Umbilical cord (tissue), 2 donors: ENCODE measurements at places on chromosomes 11 and 22. TPM values are rescaled to one million over a fixed set of nuclear protein-coding genes. Genes with fewer than 3 reads are reported as not detected.

MPZL3 gene
- 5.3 TPM for total RNA-seq

OR6T1 gene
- 1.2 TPM for total RNA-seq

RFPL1 gene
- 1.4 TPM for total RNA-seq

MYOD1 gene
- not detected for total RNA-seq

INS gene
- total RNA-seq, result not detected

CDHR5 gene
- total RNA-seq, result not detected

NAALADL1 gene
- total RNA-seq, result 4.1 TPM

RHOD gene
- 15.2 TPM for total RNA-seq

DNA sequence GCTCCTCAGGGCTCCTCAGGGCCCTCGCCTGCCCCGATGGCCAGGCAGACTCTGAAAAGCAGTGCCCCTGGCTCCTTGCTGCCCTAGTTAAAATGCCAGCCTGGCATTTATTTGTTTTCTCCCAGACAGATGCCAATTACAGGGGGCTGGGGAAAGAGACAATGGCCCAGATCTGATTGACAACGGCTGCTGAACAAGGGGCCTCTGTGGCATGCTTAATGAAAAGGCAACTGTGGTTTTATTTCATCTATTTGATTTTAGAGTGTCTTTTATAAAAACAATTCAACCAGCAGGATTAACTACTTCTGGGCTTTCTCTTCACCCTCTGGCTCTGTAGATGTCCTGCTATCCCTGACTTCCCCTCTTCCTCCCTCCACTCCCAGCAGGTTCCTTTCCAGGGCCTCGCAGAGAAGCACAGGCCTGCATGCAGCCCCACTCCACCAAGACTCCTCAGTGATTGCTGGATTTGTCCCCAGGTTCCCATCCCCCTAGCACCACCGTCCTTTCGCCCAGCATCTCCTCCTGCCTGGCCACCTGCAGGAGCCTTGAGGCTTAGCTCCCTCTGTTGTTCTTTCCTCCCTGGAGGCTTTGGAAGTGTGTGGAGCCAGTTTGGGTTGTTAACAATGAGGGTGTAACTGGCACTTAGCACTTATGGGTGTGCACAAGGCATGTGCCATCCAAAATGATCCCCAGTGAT lies 171.1 kb downstream of the TENM4 start:
- no peak for DNase-seq

DNA sequence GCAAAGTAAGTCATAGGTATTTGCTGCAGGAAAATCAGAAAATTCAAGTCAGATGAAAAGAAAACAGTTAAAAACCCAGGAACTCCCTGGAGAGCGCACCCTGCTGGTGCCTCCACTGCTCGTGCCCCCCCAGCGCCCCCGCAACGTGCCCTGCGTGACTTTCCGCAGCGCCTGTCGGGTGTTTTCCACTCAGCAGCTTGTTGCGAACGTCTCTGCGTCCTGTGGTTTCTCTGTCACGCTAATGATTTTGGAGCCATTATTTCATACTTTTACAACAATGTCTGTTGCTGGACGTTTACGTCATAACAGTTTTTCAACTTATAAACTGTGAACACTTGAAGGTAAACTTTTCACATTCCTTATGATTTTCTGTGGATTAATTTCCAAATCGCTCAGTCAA lies 5.0 kb downstream of the CRELD2 start:
- DNase-seq, result no peak

DNA sequence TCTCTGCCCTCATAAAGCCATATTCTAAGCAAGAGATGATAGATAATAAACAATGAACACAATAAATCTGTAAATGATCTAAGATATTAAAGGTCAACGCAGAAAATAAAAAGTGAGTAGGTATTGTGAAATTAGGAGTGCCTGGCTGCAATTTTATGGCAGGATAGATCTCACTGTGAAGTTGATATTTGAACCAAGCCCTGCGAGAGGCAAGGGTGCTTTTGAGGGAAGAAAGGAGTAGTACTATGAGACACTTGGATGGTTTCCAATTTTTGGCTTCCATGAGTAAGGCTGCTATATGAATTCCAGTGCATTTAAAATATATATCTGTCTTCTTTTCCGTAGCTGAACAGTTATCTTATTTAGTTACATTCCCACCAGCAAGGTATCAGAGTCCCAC lies 720.0 kb upstream of the CNTN5 start:
- DNase-seq, result no peak

DNA sequence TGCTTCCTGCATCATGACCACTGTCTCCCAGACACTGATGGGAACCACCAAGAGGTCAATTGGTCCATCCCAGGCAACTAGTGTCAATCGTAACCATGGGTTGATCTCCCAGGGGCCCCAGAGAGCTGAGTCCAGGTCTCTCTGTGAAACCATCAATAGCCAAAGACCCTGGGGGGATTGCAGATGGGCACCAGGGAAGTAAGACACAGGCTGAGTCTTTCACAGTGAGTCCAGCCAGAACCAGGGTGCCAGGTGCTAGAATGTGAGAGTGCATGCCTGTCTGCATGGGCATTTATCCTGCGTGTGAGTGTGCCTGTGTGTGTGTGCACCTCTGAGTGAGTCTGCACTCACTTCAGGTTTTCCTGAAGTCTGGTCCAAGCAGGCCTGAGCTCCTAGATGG lies 45.3 kb upstream of the TTC12 start:
- no peak for DNase-seq

GRCh38 chr22:43183496-43184277 lies 3.2 kb downstream of the TTLL12 start:
- DNase-seq, result no peak

- DNase-seq, result no peak
Observed at GRCh38 chr11:41431784-41432183, 27.7 kb downstream of the LRRC4C start.

DNA sequence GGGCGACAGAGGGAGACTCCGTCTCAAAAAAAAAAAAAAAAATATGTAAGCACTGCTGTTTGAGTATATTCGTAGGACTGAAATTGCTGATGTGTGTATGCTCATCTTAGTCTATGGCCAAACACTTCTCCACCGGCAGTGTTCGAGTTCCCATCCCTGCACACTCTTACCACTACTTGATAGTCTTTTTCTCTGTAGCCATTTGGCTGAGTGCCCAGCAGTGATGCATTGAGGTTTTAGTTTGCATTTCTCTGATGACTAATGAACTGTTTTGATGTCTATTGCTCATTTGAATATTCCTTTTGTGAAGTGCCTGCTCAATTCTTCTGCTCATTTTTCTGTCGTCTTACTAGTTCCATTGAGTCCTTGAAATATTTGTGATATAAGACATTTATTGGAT lies 1.9 kb downstream of the TIRAP start:
- peak; percentile 47 for DNase-seq

DNA sequence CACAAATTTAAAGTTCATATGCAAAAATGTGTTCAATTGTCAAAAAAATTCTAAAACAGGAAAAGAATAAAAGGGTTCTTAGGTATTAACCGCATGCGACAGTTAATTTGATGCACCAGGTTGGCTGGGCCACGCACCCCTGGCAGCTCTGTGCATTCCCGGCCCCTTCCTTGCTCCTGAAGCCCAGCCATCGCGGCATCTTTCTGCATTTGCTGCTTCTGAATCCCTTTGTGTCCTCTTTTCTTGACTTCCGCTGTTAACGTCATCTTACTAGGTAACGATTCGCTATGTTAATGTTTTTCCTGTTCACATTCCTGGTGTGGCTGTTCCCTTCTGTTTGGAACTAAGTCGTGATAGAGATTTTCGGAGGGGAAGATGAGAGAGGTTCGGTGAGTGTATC lies 7.9 kb upstream of the KLHDC7B start:
- DNase-seq, result no peak

DNA sequence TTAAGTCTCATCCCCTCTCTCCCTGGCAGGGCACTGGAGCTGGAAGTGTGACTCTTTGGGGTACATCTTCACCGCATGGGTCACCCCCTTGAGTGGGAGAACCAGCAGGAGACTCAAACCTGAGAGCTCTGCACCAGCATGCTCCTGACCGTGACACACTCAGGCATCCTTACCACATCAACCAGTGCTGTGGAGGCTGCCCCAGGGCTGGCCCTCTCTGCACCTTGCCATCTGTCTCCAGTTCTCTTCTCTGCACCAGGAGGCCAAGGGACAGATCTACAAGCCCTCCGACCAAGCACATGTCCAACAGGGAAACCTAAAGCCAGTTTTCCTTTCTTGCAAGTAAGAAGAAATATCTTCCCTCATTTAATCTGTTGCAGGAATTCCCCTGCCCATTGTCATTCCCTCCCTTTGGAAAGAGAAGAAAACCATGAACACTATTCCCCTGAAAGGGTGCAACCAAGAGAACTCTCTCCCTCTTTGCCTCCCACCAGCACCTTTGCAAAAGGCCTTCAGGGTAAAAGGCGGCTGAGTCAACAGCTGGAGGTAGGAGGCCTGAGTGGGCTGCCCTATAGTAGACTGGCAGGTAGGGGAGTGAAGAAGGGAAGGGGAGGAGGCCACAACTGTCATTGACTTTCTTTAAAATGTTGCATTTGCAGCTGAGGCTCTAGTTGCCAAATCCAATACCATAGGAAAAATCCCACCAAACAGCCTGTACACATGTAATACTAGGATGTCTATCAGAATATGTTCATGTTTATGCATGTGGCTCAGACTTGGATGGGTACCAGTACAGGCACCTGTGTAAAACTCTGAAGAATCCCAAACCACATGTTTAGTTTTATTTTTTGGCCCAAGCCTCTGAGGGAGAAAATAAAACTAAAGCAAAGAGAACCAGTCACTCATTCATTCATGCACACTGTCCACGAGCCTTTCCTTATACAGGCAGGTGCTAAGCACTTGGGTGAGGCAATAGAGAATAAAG lies 117.0 kb downstream of the WT1 start:
- DNase-seq, result no peak

DNA sequence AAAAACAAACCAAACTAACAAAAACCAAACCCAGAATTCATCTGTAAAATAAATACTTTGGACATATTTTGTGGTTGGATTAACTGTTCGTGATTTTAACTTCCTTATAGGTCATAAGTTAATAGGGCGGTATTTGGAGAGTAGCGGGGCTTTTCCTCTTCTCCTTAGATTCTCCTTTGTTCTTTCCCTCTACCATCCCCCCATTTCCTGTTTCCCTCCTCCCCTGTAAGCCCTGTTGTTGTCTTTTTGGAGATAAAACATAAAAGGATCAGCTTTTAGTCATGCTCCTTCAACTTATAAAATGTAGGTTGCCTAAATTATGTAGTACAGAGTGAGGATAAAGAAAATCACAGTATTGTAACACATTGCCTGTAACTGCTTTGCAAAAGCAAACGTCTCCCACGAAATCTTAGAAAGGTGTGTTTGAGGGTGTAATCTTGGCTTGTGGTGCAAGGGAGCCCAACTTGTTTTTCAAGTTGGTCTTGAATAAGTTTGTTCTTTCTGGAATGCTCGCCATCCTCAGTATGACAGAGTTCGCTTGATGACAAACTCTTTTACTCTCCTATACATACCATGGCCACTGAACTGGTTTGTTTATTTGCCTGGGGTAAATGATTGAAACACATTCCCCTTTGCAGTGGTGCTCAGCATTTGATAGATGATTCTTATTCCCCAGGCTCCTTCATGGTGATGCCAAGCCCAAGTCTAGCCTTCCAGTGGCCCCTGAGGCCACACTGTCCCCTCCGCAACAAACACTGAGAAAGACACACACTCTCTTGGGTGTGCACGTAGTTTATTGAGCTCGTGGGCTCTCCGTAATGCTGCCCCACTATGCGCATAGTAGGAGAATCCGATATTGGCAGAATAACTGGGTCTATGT lies 49.4 kb downstream of the TEAD1 start:
- peak; percentile 80 for DNase-seq

DNA sequence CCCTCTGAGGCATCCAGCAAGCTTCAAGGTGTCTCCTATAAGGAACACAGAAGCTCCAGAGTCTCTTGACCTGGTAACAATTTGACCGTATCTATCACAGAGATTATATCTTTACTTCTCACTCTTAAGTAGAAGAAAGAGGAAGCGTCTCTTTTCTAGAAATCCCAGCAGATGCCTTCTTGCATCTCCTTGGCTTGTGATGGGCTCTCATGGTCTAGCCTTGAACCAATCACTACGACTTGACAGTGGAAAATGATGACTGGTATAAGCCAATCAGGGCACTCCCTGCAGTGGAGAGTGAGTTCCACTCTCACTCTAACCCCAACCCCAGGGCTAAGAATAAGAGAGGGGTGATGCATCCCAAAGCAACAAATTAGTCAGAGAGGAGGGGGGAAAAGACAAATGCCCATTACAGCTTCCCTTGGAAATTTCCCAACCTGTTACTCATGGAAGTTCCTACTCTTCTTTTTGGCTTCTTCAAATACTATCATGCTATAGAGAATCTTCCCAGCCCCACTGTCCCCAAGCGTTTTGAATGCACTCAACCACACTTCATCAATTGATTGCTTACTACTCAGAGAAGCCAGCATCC lies 293.5 kb downstream of the MN1 start:
- DNase-seq, result no peak

GRCh38 chr11:121792185-121792584 lies 323.8 kb downstream of the BLID start:
- no peak for DNase-seq

- DNase-seq, result peak; percentile 28
Observed at GRCh38 chr11:31643857-31644256, 134.3 kb downstream of the ELP4 start.

GRCh38 chr11:104422324-104422944 lies 258.5 kb upstream of the PDGFD start:
- no peak for DNase-seq

- DNase-seq, result peak; percentile 40
Observed at GRCh38 chr22:20807315-20807752, 33.4 kb downstream of the SERPIND1 start.

DNA sequence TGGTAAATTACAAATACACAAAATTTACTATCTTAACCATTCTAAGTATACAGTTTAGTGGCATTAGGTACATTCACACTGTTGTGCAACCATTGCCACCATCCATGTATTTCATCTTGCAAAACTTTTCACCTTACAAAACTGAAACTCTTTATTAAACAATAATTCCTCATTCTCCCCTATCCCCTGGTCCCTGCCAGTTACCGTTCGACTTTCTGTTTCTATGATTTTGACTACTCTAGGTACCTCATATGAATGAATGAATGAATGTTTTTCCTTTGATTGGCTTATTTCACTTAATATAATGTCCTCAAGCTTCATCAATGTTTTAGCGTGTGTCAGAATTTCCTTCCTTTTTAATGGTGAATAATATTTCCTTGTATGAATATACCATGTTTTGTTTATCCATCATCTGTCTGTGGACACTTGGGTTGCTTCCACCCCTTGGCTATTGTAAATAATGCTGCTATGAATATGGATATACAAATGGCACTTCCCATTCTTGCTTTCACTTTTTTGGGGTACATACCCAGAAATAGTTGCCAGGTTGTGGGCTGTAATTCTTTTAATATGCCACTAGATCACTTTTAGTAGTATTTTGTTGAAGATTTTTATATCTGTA lies 93.0 kb downstream of the UVRAG start:
- DNase-seq, result no peak

DNA sequence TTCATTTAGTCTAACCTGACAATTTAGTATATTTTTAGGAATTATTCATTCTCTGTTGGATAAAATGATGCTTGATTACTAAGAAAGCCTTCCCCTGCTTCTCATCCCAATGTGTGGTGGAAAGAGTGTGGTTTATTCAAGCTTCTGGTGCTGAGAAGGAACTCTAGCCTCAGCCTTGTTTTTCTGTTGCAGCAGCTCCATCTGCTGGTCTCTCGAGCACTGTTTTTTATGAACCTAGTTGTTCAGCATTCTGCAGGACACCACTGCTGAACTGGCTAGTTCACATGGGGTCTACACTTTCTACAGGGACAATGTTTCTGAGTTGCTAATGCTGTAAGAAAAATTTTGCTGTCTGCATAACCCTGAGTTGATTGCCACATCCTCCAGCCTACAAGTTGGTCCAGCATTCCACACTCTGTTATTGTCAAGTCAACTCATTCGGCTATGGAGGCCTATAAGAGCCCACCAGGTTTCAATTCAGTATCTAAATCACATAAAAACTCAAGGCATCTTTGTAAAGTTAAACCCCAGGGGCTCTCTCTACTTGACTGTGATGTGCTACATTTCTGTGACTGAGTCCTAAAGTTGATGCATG lies 14.3 kb downstream of the OR2AG2 start:
- DNase-seq, result peak; percentile 72
